ENCODE measurements at places on chromosomes 5 and 9.

DNA sequence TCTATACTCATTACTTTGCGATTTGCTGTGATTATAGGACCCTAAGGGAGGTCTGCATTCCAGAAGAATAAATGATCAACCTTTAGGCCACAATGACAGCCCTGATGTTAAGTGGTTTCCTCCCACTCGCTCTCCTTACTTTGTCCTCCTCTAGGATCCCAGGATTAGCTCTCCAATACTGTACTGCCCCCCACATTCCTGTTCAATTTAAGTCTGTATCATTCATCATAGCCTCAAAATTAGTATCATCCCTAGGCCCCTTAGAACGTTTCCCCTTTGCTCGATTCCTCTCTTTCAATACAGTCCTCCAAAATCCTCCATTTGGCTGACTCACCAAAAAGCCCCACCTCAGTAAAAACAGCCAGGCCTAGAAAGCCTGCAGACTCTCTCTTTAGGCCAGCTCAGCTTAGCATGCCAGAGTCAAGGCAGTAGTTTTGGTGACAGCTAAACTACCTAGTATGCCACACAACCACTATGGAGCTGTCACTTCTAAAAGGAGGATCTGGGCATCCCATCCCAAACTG is 24.4 kb downstream of the RNF145 start:
- peak; percentile 60 for DNase-seq

GRCh38 chr5:3201941-3202340 is 393.7 kb upstream of the IRX1 start:
- no peak for DNase-seq

GRCh38 chr5:14671414-14671813 is 6.9 kb downstream of the OTULIN start:
- no peak for DNase-seq

DNA sequence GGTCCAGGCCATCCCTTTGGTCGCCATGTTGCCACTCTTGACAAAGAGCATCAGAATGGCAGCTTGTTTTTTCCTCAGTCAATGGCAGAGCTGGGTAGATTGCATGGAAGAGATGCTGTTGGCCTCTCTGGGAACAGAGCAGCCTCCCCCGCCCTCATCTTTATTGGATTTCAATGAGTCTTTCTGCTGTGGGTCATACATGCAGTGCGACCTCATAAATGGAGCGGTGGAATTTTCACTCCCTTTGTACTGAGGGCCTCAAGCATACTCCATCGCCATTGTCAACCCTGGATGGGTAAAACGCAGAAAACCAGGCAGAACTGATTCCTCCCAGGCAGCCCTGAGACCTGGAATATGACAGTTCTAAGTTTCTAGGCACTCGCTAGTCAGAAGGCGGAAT is 71.8 kb downstream of the ZNF618 start:
- no peak for DNase-seq

DNA sequence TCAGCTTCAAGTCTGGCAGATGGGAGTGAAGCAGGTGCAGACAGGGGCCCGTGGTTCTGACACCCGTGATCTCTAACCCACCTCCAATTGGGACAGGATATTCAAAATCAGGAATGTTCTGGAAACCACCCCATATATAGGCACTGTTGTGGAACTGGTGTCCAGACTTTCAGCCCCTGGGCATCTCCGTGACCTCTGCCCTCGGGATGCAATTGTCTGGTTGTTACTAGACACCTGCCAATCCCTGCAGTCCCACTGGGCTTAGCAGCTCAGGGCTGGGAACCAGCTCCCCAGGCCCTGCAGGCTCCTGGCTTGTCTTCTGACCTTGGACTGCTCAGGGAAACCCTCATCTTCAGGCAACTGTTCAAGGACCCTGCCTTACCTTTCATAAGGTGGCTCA is 38.8 kb downstream of the NTNG2 start:
- no peak for DNase-seq

GRCh38 chr5:1998348-1998669 is 115.6 kb upstream of the IRX4 start:
- no peak for DNase-seq

DNA sequence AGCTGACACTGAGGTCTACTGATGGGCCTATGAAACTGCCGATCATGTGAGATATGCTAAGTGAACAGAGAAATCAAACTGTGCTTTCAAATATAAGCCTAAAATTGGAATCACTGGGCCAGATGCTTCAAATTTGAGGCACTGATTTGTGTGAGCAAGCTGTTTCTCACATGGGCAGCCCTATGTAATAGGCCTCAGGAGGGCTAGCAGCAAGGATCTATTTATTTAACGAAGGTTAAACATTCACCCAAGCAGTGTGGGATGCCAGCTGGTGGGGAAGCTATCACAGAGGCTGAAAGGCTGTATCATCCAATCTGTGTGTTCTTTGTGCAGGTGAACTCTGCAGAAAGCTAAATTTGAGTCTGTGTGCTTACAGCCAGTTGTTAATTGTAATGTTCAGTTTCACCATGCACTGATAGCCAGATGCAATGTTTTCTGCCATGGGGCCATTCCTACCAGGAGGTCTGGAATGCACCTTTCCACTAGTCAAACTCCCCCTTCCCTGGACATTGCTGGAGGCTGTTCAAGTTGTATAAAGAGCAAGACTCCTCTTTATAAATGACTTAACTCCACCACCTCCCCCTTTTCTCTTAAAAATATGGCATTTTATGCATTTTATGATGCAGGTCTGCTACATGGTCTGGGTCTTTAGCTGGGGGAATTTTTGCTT is 228.9 kb downstream of the SH3GL2 start:
- DNase-seq, result no peak

DNA sequence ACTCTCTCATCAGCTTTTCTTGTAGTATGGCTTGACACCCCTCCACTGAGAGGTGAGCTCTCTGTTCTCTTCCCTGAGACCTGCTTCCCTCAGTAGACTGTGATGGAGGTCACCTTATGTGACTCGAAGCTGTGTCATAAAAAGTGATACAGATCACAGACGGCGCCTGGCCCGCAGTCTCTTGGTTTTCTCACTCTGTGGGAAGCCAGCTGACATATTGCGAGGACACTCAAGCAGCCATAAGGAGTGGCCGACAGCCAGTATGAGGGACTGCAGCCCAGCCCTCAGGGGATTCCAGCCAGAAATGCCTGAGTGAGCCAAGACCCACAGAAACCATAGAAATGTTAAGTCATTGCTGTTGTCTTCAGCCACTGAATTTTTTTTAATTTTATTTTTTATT is 38.0 kb downstream of the GADD45G start:
- DNase-seq, result no peak

DNA sequence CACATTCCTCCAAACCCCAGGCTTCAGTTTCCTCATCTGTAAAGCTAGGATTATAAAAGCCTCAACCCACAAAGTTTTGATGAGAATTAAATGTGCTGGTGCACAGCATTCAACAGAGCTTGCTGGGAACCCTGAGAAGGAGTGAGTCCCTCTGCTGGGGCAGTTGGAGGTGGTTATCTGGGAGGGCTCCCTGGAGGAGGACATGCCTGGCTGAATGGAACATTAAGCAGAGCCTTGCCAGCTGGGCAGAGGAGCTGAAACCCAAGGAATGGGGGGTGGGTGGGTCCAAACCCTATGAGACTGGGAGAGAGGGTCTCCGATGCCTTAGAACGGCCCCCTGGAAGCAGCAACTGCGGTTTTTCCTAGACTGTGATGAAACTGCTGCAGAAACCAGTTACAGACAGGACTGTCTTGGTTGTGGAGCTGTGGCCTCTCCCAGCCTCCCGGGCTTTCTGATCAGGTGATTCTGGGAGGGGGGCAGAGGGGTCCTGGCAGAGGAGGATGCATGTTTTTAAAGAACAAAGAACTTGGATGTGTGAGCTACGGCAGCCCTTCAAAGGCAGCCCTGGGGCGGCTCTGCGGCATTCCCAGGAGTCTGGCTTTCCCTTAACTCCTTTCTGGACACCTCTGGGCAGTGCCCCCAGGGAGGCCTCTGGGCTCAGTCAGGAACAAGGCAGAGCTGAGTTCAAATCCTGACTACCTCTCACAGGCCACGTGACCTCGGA is 20.8 kb downstream of the FIBCD1 start:
- DNase-seq, result no peak

- no peak for DNase-seq
These were observed 5.7 kb upstream of the RARS1 start for GRCh38 chr5:168480601-168481000.

- no peak for DNase-seq
These were observed 70.0 kb downstream of the KLHL3 start for GRCh38 chr5:137665678-137666460.

DNA sequence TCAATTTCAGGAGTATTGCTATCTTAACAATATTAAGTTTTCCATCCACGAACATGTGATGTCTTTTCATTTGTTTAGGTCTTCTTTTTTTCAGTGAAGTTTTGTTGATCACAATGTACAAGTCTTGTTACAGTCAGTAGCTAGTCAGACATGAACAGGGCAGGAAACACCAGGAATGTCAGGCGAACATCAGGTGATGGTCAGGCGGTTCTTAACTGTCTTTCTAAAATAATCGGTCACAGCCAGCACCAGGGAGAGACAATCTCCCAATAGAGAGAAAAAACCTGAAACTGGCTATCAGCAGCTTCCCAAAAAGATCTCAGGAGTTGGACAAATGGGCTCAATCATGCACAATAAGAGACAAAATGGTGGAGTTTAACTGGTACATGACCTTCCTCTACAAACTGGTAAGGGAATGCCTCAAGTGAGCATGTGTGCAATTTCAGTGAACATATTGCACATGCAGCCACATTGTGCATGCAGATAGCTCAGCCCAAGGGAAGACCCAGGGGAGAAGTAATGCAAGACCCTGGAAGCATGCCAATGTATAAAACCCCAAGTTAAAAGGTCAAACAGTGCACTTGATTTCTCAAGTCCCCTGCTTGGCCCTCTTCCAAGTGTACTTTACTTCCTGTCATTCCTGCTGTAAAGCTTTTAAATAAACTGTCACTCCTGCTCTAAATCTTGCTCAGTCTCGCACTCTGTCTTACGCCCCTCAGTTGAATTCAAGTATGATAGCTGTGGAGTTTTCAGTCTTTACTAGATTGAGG is 176.1 kb upstream of the RASEF start:
- no peak for DNase-seq

- peak; percentile 64 for DNase-seq
These were observed 37.7 kb upstream of the STXBP1 start for GRCh38 chr9:127574072-127574993.

DNA sequence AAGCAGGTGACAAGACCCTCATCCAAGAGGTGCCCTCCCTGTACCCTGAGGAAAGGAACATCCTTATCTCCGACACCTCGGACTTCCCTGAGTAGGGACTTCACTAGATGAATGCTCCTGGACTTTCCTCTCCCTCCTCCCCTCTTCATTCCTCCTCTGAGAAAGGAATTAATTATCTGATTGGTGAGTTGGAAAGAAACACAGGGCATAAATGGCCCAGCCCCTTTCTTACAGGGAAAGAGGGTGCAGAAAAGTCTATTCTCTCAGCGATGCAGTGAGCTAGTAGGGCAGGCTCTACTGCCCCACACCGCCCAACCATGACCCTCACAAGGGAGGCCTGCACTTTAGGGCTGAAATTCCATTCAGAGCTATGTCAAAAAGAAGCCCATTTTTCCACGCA is 87.5 kb downstream of the TTC39B start:
- DNase-seq, result no peak

DNA sequence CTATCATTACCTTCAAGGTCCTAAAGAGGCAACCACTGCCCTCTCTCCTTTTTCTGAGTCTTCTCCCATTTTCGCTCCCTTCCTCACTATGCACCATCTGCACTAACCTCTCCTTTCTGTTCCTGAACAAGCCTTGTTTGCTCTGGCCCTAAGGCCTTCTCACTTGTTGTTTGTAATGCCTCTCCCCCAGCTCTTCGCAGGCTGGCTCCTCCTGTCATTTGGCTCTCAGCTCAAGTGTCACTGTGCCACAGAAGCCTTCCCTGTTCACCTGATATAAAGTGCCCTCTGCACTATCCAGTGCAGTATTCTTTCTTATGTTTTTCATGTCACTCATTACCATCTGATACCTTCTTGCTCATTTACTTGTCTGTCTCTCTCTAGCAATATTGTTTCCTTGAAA is 303.7 kb downstream of the KCNN2 start:
- no peak for DNase-seq

DNA sequence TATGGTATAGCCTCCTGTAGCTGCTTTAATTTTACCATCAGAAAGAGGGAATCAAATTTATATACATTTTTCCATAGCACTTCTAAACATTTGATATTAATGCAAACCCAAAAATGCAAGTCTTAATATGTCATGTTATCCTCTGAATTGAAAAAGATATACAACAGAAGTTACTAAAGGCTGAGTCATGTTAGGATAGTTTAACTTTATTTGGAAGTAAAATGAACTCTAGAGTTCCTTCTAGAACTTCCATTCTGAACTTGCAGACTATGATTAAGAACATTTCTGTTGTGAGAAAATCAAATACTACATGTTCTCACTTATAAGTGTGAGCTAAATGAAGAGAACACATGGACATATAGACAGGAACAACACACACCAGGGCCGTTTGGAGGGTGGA is 317.3 kb upstream of the PRR16 start:
- no peak for DNase-seq

DNA sequence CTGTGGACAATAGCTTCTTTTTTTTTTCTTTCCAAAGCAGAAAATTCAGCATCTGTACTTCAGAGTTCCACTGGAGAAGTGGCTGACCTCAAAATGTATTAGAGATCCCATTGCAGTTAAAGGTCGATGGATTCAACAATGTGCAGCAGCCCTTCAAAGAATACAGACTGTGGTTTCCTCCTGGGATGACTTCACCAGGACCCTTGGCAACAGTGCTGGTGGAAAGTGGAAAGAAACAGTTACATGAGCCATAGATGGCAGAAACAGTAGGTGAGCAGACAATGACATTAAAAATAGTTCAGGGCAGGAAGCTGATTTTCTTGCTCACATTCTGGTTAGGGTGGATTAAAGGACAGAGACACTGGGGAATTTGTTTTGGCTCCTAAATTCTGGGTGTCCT is 62.4 kb downstream of the SLC28A3 start:
- DNase-seq, result no peak

Measured in ACHN (cell line).